Iris pigment epithelial cell (primary cell): ENCODE measurements at places on chromosomes 7 and 10.

GRCh38 chr7:116167177-116167576 lies 43.2 kb upstream of the TES start:
- no peak for DNase-seq

DNA sequence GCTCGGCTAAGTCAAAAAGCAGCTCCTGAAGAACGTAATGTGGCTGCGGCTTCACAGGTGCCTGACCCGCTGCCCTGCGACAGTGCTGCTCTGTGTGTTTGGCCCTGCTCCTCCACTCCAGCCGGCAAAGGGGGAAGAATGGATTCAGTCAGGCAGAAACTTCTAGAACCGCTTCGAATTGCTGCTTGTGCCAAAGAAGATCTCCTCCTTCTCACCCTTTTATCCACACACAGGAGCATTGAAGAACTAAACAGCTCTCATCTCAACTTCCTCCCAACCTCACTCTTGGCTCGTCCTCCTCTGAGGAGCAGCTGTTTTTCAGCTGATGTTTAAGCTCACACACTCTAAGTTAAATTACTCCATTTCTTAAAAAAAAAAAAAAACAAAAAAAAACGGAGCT lies 651.4 kb downstream of the INHBA start:
- DNase-seq = no peak

DNA sequence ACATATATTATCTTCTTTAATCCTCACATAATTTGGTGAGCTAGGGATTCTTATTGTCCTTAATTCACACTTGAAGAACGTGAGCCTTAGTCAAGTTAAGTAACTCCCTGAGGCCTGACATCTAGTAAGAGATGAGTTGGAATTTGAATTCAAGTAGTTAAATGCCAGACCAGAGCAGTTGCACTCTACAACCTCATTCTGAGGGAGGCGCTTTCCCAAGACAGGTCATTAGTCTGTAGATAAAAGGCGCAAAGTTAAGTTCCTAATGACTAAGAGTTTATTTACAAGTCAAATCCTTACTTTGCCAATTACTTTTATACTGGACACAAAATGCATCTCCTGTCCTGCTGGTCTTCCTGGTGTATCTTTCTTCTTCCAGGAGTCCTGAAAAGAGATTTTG lies 3.6 kb upstream of the EXOC6 start:
- DNase-seq = peak; percentile 10

GRCh38 chr7:41445432-41445831 lies 257.5 kb downstream of the INHBA start:
- no peak for DNase-seq

DNA sequence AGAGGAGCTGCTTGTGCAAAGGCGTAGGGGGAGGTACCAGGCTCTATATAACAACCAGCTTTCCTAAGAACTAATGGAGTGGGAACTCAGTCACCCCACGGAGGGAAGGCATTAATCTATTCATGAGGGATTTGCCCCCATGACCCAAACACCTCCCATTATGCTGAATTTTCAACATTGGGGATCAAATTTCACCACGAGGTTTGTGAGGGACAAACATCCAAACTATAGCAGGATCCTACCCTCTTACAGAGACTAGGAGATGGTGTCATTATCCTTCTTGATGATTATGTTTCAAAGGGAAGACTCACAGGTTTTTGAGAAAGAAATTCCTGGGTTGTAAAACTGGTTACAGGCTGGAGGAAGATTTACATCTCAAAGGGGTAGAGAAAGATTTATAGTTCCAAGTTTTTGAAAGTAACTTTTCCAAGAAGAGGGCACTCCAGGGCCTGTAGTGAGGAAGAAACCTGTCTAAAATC lies 295.0 kb upstream of the DKK1 start:
- DNase-seq = no peak

GRCh38 chr7:82413237-82413636 lies 30.3 kb downstream of the CACNA2D1 start:
- no peak for DNase-seq

GRCh38 chr7:130334274-130334673 lies 10.3 kb upstream of the CPA5 start:
- DNase-seq = peak; percentile 26

DNA sequence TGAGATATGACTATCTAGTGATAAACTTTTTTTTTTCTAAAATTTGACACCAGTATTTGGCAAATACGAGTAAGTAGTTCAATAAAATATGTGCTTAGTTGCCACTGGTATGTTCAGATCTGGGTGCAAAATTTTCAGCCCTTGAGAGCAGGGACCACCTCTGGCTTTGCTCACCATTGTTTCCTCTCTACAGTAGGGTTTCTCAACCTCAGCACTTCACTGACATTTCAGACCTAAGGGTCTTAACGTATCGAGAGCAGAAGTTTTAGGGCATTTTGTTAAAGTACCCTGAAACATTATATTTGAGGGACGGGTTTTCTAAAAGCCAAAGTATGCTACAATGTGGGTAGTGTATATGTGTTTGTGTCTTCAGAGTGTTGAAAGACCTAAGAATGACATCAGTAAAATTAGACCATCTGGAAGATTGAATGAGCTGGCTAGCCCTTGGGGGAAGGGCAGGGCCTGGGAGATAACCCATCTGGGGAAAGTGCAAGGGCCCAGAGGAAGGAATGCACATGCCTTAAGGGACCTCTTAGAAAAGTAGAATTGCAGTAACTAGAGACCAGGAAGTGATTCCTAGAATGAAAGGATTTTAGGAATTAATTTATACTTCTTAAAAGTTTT lies 11.8 kb downstream of the BZW2 start:
- peak; percentile 95 for DNase-seq

GRCh38 chr10:78898341-78899097 lies 170.2 kb upstream of the ZMIZ1 start:
- DNase-seq = no peak

DNA sequence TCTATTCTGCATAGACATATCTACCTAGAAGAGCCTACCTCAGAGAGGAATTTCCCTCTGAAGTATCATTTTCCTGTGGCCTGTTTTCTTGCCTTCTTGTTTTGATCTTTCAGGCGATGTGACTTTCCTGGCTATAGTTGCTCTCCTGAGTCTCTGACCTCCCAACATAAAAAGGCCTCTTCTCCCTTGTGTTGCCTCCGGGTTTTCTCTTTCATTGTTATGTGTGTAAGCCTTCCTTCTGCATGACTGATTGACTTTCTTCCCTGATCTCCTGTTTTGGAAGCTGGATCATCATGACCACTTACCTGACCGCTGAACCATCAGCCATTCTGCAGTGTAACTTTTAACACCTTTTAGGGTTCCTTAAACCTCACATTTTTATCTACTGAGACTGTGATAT lies 441.5 kb upstream of the ETV1 start:
- no peak for DNase-seq

DNA sequence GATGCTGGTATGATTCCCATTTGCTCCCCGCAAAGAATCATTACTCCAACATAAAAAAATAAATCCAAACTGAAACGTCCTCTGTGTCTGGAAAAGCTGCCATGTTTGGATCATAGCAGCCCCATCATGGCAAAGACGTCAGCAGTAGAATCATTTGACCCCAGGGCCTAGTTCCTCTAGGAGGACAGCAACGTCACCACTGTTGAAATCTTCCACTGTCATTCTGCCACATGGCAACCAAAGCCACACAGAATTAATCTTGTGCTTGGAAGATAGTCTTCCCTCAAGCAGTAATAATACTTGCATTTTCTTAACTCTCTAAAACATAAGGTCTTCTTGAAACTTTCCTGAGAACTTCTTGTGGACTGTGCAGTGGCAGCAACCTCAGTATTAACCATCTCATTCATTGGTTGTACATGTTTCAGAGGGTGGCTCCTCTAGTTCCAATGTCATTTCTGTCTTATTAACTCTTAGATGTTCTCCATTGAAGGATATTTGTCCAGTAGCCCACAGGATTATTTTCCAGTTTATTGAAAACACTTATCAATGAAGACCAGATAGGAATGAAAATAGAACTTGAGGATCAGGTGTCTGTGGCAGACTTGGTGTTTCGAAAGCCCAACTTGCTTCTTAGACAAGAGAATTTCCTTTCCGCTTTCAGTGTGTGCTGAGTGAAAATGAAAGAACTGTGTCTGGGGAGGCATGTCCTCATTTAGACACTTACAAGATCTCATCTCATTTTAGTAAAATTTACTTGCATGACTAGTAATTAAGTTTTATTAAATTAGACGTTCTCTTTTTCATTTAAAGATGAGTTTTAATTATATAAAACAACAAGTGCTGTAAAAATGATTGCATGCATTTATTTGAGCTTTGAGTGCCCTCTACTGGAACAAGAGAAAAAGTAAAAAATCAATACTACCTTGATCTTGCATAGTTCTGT lies 28.9 kb upstream of the INHBA start:
- DNase-seq = peak; percentile 6

DNA sequence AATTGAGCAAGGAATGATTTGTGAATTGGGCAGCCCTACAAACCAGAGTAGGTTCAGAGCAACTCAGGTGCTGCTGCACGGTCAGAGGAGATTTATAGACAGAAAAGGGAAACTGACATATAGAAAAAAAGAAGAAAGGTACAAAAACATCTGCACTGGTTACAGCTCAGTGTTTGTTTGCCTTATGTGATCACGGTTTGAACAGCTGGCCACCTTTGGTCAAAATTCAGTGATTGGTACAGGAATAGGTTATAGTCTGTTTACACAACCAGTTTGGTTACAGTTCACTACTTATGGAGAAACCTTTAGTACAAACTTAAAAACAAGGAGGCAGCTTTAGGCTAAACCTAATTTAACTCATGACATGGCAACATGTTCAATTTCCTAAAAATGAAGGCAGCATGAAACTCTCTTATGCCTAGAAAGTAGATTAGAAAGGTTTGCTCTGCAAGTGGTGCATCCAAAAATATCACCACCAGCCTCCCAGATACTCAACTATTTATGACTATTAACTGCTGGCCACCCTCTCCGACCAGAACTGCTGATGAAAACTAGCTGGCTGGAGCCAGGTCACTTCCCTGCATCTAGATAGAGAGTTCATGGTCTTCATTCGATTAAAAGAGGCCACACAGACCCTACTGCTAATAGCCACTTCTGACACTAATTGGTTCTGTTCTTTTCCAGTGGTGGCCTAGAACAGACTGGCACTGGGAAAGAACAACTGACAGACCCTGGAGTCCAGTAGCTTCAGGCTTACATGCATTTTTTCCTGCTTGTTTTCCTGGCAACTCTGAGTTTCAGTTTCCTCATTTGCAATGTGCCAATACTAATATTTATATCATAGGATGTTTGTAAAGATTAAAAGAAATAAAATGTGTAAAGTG lies 548.0 kb downstream of the CCSER2 start:
- no peak for DNase-seq

DNA sequence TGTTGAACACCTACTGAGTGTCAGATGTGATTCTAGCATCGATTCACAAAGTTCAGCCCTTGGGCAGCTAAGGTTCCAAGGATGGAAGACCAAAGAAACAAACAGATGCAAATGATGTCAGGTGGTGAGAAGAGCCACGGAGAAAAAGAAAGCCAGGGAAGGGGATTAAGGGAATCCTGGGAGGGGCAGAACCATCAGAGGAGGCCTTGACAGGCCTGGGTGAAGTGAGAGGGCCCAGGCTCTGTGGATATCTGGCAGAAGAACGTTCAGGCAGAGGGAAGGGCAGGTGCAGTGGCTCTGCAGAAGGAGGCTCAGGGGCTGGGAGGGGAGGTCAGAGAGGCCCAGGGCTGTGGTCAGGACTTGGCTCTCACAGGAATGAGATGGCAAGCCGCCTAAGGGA lies 90.4 kb downstream of the C10orf105 start:
- DNase-seq = no peak

DNA sequence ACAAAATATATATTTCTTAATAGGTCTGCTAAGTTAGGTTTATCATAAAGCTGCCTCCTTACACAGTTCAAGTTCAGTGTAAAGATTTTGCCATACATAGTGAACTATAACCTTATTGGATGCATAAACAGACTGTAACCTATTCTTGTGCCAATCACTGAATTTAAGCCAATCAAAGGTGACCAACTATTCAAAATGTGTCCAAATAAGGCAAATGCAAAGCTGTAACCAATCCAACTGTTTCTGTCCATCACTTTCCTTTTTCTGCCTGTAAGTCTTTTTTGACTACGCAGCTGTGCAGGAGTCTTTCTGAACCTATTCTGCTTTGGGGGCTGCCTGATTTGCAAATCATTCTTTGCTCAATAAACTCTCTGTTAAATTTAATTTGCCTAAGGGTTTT lies 11.6 kb upstream of the DNMBP start:
- DNase-seq = no peak

- no peak for DNase-seq
These were observed 4.4 kb upstream of the C10orf90 start for GRCh38 chr10:126674741-126675515.

DNA sequence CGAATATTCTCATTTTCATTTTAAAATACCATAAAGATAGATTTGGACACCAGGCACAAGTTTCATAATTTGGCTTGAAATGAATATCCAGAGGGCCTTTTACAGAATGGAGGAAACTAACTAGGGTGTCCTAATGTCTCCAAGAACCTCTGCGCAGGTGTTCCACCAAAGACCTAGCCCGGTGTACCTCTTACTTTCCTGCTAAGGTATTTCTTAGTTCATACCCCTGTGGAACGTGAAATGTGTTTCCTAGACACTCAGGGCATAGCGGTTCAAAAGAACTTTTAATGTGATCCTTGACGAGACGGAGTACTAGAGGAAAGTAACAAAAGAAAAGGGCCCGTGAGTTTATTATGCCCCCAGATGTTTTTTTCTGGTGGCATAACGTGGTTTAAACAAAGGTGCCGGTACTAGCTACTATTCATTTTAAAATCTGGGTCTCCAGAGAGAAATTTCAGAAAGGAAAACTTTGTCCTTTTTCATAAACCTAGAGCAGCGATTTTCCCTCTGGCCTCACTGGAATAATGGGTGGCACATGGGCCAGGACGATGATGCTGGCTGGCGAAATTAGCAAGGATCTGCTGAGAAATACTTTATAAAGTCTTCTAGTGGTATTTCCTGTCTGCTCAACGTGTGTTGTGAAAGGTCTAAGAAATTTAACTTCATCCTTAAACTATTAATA lies 1.4 kb downstream of the APBB1IP start:
- no peak for DNase-seq

DNA sequence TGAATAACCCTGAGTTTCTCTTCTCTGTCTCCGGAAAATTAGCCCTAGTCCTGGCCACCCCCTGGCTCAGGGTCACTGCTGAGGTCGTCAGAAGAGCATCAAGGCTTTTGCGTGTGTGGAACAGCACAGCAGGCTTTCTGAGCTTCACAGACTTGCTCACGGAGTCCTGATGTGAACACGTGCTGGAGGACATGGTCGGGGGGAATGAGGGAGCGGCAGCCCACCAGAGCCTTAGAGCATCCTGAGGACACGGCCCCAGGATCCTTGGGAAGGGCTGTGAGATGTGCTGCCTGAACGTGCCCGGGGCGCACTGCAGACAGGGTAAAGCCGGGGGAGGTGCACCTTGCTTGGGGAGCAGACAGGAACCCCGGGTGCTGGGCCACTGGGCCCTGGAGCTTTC lies 28.8 kb downstream of the TMEM120A start:
- no peak for DNase-seq

DNA sequence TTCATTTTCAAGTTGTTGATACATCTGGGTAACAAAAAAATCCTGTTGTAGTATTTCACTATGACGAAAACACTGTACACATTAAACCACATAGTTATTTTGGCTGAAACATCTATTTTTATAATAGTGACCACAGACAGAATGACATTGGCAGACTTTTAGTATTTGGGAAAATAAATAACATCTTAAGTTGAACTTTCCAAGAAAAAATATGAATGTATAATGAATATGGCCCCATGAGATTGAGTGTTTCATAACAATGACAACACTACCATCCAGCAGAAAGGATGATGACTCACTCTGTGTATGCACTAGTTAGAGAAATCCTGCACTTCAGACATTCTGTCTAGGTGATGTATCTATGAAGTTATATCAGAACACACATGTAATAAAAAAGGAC lies 118.1 kb downstream of the SEMA3D start:
- peak; percentile 87 for DNase-seq

GRCh38 chr10:6781133-6781770 lies 201.2 kb upstream of the PRKCQ start:
- no peak for DNase-seq
